AG09319 (cell line): ENCODE measurements at places on chromosomes 2 and 18.
A peak's percentile ranks its signal among the peaks of the same experiment; 100 is the strongest.

DNA sequence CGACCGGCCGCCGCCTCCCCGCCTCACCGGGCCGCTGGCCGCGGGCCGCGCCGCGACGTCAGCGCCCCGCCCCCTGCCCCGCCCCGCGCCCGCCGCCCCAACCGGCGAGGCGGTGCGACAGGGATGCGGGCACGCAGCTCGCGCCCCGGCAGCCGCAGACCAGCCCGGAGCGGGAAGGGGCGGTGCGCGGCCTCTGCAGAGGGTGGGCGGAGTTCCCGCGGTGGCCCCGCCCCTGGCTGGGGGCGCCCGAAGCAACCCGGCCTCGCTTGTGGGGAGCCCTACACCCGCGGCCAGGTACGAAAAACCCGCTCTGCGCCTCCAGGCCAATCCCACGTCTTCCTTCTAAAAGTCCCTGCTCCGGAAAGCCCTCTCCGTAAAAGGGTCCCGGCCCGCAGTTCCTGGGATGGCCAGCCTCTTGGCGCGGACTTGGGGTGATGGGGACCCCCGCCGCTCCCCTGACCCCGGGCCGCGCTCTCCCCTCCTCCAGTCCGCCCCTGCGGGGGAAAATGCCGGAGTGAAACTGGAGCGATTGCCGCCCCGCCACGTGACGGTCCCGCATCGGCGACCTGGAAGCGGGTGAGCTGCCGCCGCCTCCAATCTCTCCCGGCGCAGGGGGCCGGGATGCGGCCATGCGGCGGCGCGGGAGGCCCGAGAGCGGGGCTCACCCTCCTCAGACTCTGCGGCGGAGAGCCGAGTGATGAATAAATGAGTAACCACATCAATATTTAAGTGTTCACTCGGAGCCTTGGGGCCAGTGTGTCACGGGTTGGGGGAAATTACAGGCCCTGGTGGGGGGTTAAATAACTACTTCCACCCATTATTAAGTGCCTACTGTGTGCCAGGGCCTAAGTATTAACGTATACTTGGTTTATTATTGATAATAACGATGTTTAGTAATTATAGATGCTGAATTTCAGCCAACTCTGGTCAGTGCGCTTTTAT is at the start of gene RAB11FIP5:
TSS of gene RAB11FIP5 (minus strand) at position 36 of the 942 bp plus-strand sequence. CDS start 171 bp downstream, outside the sequence.
- peak; percentile 53 for DNase-seq

GRCh38 chr2:120435671-120436459 is 89.9 kb downstream of the INHBB start:
- DNase-seq, result no peak

DNA sequence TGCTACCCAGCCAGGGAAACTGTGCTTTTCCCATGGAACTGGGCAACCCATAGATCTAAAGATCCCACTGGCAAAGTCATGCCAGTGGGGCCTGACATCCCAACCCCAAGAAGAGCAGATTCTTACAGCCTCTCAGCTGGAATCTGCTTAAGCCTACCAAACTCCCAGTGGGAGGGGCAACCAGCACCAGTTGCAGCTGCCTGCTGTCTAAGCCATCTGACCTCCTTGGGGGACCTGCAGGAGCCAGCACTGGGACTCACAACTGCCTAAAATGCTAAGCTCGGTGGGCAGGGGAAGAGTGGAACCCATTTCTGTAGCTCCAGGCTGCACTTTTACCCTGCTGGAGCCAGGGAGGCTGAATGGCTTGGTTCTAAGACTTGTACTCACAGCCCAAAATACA is 770.7 kb upstream of the SLC8A1 start:
- DNase-seq, result no peak

- no peak for DNase-seq
Measured at GRCh38 chr2:10329880-10330699, 27.4 kb downstream of the HPCAL1 start.

GRCh38 chr2:12897181-12897580 is 180.4 kb downstream of the TRIB2 start:
- no peak for DNase-seq

DNA sequence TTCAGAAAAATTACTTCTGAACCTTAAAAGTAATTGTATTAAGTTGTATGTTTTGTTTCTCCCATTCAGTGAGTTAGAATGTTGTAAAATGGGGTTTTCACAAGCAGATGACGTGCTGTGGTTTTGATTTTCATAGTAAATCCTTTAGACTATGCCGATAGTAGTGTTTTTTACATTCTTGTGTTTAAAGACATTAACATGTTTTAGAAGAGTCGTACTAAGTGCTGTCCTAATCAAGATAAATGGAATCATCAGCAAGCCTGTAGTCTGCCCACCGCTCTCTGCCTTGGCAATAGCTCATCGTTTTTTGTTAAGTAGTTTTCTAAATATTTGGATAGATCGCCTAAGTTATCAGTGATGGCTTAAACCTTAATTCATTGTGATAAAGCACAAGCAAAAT is 21.5 kb downstream of the PKP4 start:
- no peak for DNase-seq

GRCh38 chr2:84897773-84898172 is 7.7 kb upstream of the TMSB10 start:
- DNase-seq, result no peak

DNA sequence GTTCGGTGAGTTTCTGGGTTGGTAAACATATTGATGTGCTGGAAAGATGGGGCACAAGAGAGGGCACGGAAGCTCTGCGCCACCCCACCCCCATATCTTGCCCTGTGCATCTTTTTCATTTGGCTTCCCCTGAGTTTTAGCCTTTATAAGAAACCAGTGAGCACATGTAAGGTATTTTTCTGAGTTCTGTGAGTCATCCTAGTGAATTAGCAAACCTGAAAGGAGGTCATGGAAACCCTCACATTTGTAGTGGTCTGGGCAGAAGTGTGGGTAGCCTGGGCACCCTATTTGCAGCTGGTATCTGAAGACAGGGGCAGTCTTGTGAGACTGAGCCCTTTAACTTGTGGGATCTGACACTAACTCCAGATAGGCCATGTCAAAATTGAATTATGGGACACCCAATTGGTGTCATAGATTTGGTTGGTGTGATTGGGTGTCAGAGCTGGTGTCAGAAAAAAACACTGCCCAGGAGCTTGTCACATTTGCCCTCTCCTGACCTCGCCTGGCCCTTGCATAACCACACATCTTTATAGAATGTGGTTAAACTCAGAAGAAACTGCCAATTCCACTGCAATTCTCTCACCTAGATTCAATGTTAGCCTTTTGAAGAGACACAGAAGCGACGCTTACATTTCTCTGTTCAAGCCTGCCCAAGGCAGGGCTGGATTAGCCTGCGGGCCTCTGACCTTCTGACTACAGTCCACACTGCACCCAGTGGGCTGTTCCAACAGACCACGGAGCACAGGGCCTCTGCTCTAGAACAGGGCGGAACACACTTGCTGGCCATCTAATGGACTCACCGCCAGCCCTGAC is 12.0 kb upstream of the GALM start:
- no peak for DNase-seq

- no peak for DNase-seq
Measured at GRCh38 chr2:230875347-230876315, 10.9 kb downstream of the ITM2C start.

GRCh38 chr2:31075431-31075830 is 62.8 kb downstream of the GALNT14 start:
- no peak for DNase-seq

- DNase-seq, result no peak
Measured at GRCh38 chr2:174654419-174654941, 56.9 kb upstream of the WIPF1 start.

- no peak for DNase-seq
Measured at GRCh38 chr2:48530033-48530811, at the start of gene STON1. Gene STON1, plus strand, starts transcription at chr2:48530154. Its CDS starts 50,480 bp downstream, at chr2:48580634.

- no peak for DNase-seq
Measured at GRCh38 chr18:23058746-23059415, 76.4 kb upstream of the CABLES1 start.

- DNase-seq, result no peak
Measured at GRCh38 chr2:239902749-239903201, 122.4 kb downstream of the NDUFA10 start.

DNA sequence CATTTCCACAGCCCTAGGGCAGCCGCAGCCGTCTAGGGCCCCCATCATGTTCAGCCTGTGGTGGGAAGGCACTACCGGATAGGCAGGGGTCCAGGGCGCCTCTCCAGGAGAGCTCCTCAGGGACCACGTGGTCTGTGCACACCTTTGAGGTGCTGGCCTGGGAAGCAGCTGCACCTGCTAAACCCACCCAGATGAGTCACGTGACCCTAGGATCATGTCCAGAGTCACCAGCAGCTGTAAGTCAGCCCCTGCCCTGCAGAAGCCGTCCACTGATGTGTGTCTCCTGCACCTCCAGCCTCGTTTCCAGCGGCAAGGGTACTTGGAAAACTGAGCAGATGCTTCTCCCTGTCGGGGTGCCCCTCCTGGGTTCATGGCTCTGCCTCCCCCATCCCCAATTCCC is 682.6 kb upstream of the SALL3 start:
- no peak for DNase-seq

GRCh38 chr2:69012310-69013141 is 453 bp upstream of the ANTXR1 start:
- peak; percentile 60 for DNase-seq

DNA sequence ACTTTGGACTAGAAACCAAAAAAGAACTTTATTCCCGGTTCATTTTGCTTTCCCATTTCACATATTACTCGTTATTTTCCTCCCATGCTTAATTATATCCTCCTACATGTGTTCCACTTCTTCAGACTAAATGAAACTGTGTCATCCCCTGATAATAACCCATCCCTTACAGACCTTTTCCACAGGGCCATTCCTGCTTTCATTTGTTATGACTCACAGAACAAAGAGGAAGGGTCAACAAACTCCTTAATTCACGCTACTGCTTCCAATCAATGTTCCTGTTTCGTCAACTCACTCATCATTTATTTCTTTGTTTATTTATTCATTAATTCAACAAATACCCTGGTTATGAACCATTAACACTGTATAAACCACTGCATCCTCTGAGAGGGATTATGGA is 104.5 kb downstream of the ZEB2 start:
- DNase-seq, result no peak

DNA sequence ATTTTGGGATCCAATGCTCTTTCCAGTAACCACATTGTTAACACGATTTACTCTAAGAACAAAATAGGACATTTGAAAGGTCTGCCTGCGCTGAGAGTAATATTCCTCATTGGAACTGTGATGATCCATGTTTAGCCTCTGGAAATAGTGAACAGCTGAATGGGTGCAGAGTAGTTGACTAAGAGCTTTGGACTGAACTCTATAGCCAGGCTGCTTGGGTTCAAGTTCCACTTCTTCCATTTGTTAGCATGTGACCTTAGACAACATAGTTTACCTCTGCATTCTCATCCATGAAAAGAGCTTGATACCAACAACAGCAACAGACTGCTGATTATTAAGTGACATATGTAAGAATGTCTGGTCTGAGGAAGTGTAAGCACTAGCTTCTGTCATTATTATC is 128.3 kb upstream of the MMADHC start:
- no peak for DNase-seq

- DNase-seq, result no peak
Measured at GRCh38 chr2:186032102-186032738, 293.6 kb downstream of the FSIP2 start.

GRCh38 chr2:27942612-27943547 is 52.4 kb downstream of the BABAM2 start:
- DNase-seq, result no peak

- DNase-seq, result no peak
Measured at GRCh38 chr2:123644053-123644452, 381.0 kb upstream of the CNTNAP5 start.

DNA sequence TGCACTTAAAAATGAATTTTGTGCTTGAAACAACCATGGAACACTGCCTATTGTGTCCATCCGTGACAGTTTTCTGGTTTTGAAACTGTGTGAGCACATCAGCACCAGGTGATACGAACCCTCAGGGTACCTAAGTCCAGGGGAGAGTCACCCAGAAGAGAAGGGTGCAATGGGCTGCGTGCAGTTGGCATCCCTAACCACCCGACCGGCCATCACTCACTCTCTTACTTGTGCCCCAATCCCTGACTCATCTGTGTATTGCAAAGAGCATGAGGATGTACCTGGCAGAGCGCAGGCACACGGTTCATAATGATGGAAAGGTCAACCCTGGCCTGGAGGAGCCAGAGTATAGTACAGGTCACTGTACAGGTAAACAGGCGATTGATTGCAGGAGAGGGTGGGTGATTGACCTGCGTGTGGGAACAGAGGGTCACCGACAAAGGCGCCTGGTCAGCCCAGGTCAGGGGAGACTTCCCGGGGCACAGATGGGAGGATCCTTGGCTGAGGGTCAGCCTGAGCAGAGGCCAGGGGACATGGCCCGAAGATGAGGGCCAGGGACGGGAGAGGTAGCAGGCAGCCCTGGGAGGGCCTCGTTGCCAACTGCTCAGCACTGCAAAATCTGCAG is 160.3 kb downstream of the SEPTIN10 start:
- no peak for DNase-seq

GRCh38 chr2:119134775-119135174 is 23.8 kb downstream of the C1QL2 start:
- DNase-seq, result no peak

DNA sequence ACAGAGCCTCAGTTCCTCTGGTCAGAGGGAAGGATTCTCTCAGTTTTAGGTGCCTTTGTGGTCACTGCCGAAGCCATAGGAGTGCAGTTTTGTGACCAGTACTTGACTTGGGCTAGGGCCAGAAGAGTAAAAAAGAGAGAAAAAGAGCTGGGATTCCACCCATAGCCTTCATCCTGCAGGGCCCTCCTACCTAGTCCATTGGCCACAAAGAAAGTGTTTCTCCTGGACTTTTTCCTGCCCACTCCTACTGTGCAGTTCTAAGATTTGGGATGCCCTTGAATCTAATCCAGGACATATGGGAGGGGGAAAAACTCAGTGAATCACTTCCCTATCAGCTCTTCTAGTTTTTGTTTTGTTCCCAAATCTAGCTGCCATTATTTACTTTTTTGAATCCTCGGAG is 26.0 kb downstream of the FAM117B start:
- DNase-seq, result no peak

DNA sequence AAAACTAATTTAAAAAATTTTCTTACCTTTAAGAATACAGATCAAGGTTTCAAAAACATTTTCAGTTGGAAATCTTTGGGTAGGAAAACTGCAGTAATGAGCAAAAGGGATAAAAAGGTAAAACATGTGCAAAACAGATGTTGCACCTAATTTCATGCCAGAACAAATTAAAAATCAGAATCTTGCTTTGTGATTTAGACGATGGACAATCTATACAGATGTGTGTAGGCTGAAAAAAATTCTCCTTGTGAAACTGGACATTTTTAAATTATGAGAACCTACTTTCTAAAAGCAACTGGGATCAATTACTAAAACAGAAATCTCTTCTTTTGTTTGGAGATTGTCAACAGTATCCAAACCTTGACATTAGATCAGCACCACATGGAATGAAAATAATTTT is 183.2 kb upstream of the ITGA4 start:
- peak; percentile 10 for DNase-seq

DNA sequence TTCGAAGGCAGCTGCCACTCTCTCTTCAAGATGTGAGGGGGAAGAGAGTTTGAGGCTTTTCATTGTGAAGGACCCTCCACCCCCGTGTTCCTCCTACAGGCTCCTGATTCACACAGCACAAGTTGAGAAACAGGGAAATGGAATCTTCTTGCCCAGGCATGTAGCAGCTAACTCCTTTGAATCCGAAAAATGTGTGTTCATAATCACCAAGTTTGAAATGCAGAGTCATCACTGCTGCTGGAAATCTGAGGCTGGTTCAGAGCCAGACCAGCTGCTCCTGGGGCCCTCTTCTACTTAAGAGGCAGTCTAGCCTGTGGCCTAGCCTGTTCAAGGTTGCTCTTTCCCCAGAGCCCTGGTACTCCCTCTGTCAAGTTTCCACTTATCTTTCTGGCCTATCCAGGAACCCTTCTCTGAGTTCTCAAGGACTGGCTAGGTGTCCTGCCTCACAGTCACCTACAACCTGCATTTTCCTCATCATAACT is 166.4 kb downstream of the TMEM247 start:
- DNase-seq, result peak; percentile 91
